Fibroblast of lung (primary cell): ENCODE measurements at places on chromosomes 3 and 15. TPM values are rescaled to one million over a fixed set of nuclear protein-coding genes. Genes with fewer than 3 reads are reported as not detected.

PLCB2 gene
- under 0.01 TPM in 2 replicates for total RNA-seq

CCDC54 gene
- total RNA-seq: not detected in 2 replicates

- H3K27ac ChIP-seq: no peak overlapping the region
- H3K27me3 ChIP-seq: no peaks in the 10 kb centered on the region
- no peaks in the 10 kb centered on the region for H3K36me3 ChIP-seq
- DNase-seq: no peak
These were observed 21.4 kb downstream of the HDAC11 start for GRCh38 chr3:13501521-13501920.

DNA sequence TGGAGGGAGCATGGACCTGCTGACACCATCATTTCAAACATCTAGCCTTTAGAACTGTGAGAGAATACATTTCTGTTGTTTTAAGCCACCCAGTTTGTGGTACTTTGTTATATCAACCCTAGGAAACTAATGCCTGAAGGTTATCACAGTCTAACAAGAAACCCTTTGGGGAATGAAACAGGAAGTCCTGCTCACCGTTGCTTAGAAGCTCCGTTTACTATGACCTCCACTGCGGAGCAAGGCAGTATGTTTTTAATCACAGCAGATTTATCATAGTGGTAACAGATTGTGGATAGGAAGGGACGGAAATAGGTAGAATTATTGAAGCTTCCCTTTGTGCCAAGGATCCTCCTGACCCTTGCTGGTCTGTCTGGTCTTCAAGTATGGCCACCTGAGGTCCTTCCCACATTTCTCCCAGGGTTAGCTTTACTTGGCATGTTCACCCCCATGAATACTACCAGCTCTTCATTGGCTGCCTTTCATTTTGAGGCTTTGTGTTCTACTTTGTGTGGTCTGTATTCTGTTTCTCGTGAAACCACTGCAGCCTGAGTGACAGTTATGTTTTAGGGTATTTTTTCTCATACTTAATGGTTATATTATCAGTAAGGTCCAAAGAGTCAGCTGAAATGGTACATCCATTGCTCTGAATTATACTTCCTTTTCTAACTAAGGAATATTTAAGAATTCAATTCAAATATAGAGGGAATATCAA, 201.6 kb downstream of the CHST2 start:
- H3K4me3 ChIP-seq: no peak overlapping the region
- H3K27ac ChIP-seq: no peak overlapping the region
- no peak for DNase-seq
- no peaks in the 10 kb centered on the region for H3K27me3 ChIP-seq
- no peaks in the 10 kb centered on the region for H3K4me1 ChIP-seq
- H3K36me3 ChIP-seq: no peaks in the 10 kb centered on the region

- H3K27ac ChIP-seq: no peak overlapping the region
- no peak overlapping the region for H3K4me3 ChIP-seq
- DNase-seq: no peak
- H3K27me3 ChIP-seq: no peaks in the 10 kb centered on the region
These were observed 23.2 kb downstream of the MELTF start for GRCh38 chr3:197006446-197006845.

CGGBP1 gene
- 56.5 and 71.0 TPM in 2 replicates for total RNA-seq

CNTN6 gene
- not detected in 2 replicates for total RNA-seq

RAB6B gene
- total RNA-seq: 0.51 and 0.83 TPM in 2 replicates

DNA sequence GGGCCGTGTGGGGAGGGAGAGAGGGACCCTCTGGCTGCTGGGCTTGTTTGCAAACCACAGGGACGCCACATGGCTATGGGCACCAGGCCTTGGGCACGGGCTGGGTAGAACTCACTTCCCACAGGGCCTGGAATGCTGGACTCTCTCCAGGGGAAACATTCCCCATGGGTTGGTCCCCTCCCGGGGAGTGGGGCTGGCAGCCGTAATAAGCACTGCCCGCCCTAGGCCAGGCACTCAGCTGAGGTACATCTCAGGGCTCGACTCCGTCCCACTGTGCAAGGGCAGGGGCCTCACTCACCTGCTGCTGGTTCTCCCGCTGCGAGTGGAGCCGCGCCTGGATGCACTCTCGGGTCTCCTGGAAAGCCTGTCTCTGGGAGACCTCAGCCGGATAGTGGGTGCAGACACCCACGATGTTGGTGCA, 96.7 kb downstream of the ADCY5 start:
- no peak for DNase-seq
- H3K4me3 ChIP-seq: no peak overlapping the region
- peaks cover 9% of the 10 kb centered on the region for H3K27me3 ChIP-seq
- no peak overlapping the region for H3K27ac ChIP-seq

- no peak overlapping the region for H3K27ac ChIP-seq
- no peaks in the 10 kb centered on the region for H3K27me3 ChIP-seq
- H3K36me3 ChIP-seq: peaks cover 4% of the 10 kb centered on the region
- H3K4me1 ChIP-seq: no peaks in the 10 kb centered on the region
- DNase-seq: no peak
These were observed 12.6 kb downstream of the CLPX start for GRCh38 chr15:65172531-65172930.

DNA sequence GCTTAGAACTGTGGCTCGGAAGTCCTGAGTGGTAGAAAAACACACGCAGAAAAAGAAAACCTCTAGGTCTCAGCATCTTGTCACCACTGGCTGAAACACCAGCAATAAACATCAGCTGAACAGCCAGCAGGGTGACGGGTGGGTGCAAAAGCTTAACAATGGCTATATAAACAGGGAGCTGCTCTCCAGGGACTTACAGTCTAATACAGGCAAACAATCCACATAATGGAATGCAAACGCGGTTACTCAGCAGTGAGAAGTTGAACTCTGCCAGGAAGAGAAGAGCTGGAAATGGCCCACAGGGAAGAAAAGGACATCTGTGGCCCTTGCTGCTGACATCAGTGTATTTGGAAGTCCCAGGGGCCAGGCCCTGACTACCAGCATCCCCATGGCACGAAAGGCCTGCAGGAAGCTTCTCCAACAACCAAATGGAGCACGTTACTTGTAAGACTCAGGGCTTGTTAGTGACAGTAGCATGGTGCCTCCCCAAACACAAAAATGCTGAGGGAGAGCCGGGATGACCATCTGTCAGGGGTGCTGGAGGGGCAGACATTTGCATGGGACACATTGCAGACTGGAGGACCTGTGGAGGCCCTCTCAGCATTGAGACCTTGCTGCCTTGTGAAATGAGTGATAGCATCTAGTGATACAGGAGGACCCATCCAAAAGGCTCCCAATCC, 3.0 kb downstream of the HEG1 start:
- no peaks in the 10 kb centered on the region for H3K27me3 ChIP-seq
- H3K4me1 ChIP-seq: peaks cover 27% of the 10 kb centered on the region
- peak overlapping the region; percentile 97 for H3K4me3 ChIP-seq

KLHL6 gene
- not detected in 2 replicates for total RNA-seq

DNA sequence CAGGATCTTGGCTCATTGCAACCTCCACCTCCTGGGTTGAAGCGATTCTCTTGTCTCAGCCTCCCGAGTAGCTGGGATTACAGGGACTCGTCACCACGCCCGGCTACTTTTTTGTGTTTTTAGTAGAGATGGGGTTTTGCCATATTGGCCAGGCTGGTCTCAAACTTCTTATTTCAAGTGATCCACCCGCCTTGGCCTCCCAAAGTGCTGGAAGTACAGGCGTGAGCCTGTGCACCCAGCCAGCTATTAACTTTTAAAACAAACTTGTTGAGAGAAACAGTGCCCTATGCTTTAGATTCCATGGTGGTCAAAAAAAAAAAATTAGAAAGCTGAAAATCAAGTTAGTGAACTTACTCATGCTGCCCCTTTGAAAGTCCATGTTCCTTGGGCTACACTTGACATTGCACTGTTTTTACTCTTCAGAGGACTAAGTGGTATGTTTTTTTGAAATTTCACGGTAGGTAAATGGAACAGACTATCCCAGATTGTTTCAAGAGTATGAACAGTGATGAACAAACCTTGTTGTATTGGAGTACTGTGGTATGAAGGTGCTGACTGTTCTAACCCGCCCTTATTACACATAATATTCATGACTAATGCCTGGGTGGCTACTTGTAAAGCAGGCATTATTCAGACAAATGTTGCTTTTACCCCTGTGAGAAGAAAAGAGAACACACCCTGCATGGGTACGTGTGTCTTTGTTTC, 206.9 kb downstream of the KLHL25 start:
- H3K4me3 ChIP-seq: no peak overlapping the region
- DNase-seq: peak; percentile 59
- no peaks in the 10 kb centered on the region for H3K27me3 ChIP-seq
- H3K36me3 ChIP-seq: no peaks in the 10 kb centered on the region
- no peak overlapping the region for H3K27ac ChIP-seq

SPTBN5 gene
- total RNA-seq: 0.26 and 0.66 TPM in 2 replicates

- no peaks in the 10 kb centered on the region for H3K4me1 ChIP-seq
- no peak overlapping the region for H3K27ac ChIP-seq
- H3K27me3 ChIP-seq: no peaks in the 10 kb centered on the region
- H3K4me3 ChIP-seq: no peak overlapping the region
These were observed 16.2 kb downstream of the DCUN1D1 start for GRCh38 chr3:182964179-182964578.

CCNL1 gene
- total RNA-seq: 140 and 219 TPM in 2 replicates

NPAP1 gene
- total RNA-seq: not detected in 2 replicates

MAP1A gene
- total RNA-seq: 70.4 and 201 TPM in 2 replicates

GRCh38 chr3:27715863-27716262, 6.3 kb downstream of the EOMES start:
- H3K36me3 ChIP-seq: no peaks in the 10 kb centered on the region
- peaks cover 31% of the 10 kb centered on the region for H3K27me3 ChIP-seq
- peak; percentile 38 for DNase-seq
- H3K27ac ChIP-seq: no peak overlapping the region
- no peak overlapping the region for H3K4me3 ChIP-seq

DNA sequence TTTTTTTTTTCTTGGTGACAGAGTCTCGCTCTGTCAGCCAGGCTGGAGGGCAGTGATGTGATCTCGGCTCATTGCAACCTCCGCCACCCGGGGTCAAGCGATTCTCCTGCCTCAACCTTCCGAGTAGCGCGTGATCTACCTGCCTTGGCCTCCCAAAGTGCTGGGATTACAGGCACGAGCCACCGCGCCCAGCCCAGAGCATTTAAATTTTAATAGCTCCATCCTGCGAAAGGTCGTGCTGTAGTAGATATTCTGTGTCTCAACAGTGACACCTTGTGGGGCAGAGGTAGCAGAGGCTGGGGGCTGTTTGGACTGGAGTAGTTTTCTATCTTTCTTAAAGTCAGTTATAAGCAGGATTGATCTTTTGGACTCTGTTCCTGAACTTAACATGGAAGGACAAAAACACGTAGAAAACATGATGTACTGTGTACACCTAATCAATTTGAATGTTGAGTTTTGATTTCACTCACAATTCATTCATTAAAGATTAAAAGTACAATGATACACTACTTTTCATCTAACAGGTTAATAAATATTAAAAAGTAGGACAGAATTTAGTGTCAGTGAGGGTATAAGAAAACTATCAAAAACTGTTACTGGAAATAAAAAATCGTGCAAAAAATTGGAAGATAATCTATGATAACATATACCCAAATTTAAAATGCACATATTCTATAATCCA, 11.0 kb upstream of the PDCD6IP start:
- H3K4me3 ChIP-seq: peak overlapping the region; percentile 26
- DNase-seq: peak; percentile 77
- H3K27ac ChIP-seq: no peak overlapping the region
- no peaks in the 10 kb centered on the region for H3K4me1 ChIP-seq
- no peaks in the 10 kb centered on the region for H3K36me3 ChIP-seq
- H3K27me3 ChIP-seq: no peaks in the 10 kb centered on the region

DNA sequence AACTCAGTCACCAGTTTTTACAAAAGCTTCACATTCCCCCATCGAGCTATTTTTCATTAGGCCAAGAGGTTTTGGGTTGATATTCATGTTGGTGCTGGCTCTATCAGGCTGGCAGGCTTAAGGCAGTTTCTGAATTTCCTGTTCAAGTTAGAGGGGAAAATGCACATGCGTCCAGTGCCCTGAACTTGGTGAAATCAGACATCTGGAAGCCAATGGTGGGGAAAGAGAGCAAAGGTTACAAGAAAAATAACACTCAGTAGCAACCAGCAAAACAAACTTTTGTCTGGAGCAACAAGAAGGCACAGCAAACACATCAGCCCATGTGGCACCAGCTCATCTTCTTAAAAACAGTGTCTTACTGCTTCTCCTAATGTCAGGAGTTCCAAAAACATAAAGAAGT, 155.6 kb upstream of the TSC22D2 start:
- H3K27me3 ChIP-seq: no peaks in the 10 kb centered on the region
- no peaks in the 10 kb centered on the region for H3K36me3 ChIP-seq
- no peak overlapping the region for H3K4me3 ChIP-seq
- peak overlapping the region; percentile 26 for H3K27ac ChIP-seq

P2RY1 gene
- 3.6 and 7.6 TPM in 2 replicates for total RNA-seq

DNA sequence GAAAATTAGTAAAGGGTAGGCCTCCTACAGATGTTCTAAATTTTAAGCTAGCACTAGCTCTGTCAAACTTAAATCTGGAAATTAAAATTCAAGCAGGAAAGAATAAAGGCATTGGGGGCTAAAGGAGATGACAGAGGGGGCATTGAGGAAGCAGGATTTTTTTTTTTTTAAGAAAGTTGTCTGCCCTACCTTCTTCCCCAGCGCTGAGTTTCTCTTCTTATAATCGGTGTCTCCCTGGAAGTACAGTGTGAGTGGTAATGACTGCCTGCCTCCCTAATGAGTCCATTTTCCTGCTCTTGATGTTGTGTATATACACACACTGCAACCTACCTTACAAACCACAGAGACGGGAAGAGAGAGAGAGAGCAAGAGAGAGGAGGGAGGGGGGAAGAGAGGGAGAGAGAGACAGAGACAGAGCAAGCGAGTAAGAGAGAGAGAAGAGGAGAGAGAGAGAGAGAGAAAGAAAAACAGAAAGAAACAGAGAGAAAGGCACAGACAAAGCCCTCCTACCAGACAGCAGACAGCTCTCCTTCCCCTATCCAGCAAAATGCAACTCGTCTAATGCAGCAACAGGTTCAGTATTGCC, 47.0 kb downstream of the ZBTB20 start:
- H3K27me3 ChIP-seq: no peaks in the 10 kb centered on the region
- peak overlapping the region; percentile 53 for H3K27ac ChIP-seq
- peak; percentile 83 for DNase-seq
- no peaks in the 10 kb centered on the region for H3K36me3 ChIP-seq
- H3K4me1 ChIP-seq: no peaks in the 10 kb centered on the region

DNA sequence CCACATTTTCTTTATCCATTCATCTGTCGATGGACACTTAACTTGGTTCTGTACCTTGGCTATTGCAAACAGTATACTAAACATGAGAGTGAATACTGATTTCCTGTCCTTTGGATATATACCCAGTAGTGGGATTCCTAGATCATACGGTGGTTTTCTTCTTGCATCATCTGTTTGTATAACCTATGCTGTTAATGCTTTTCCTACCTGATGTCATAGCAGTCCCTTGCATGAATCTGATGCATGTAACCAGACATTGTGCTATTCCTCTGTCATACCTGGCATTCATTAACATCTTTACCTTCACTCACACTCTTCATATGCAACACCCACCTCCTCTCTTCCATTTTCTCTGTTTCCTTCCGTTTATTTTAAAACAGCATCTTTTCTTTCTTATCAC, 185.2 kb downstream of the KLHL25 start:
- H3K27ac ChIP-seq: no peak overlapping the region
- no peak for DNase-seq
- no peaks in the 10 kb centered on the region for H3K36me3 ChIP-seq
- peaks cover 10% of the 10 kb centered on the region for H3K4me1 ChIP-seq
- H3K4me3 ChIP-seq: no peak overlapping the region

LDHAL6B gene
- total RNA-seq: not detected in 2 replicates
